ENCODE measurements at places on chromosomes 13 and 19.

GRCh38 chr13:25295228-25295627, 6.2 kb upstream of the NUP58 start:
- DNase-seq = no peak

DNA sequence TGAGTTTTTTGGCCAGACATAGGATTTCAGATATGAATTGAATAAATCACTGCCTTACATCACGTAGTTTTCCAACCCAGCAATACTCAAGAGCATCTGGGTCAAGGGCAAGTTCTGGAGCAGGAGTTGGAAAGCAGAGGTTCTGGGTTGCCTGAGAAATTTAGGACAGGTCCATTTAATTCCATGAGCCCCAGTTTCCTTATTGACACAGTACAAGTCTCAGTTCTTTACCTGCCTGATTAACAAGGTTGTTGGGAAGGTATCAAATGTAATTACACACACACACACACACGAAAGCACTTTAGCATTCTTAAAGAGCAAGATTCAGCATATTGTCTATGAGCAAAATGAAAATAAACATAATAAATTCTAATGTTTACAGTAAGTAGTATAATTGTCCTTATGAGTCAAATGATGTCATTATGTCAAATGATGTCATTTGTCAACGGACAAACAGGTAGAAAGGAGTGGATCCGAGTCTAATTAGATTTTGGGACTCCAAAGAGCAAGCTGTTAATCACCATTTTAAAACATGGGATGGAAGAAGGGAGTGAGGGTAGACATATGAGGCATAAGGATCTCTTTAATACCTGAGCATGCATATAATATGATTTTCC, 268.4 kb upstream of the ARGLU1 start:
- DNase-seq = no peak

GRCh38 chr13:106802917-106803316, 235.0 kb upstream of the ARGLU1 start:
- no peak for DNase-seq

- no peak for DNase-seq
Measured at GRCh38 chr13:77502104-77502720, 33.3 kb upstream of the SCEL start.

DNA sequence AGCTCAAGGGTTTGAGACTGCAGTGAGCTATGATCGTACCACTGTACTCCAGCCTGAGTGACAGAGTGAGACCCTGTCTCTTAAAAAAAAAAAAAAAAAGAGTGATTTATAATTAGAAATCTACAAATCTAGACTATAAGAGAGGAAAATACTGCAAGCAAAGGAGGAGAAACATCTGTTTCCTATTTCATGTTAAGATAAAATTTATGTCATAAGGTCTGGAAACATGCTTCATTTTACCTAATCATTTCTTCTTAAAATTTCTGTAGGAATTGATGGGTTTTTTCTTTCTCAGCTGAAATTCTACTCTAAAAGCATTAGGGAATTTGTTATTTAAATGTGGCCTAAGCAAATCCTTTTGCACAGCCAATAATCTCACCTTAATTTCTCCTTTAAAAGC, 53.2 kb downstream of the C13orf42 start:
- no peak for DNase-seq

- DNase-seq = no peak
Measured at GRCh38 chr13:20616059-20616797, 49.3 kb downstream of the IFT88 start.

DNA sequence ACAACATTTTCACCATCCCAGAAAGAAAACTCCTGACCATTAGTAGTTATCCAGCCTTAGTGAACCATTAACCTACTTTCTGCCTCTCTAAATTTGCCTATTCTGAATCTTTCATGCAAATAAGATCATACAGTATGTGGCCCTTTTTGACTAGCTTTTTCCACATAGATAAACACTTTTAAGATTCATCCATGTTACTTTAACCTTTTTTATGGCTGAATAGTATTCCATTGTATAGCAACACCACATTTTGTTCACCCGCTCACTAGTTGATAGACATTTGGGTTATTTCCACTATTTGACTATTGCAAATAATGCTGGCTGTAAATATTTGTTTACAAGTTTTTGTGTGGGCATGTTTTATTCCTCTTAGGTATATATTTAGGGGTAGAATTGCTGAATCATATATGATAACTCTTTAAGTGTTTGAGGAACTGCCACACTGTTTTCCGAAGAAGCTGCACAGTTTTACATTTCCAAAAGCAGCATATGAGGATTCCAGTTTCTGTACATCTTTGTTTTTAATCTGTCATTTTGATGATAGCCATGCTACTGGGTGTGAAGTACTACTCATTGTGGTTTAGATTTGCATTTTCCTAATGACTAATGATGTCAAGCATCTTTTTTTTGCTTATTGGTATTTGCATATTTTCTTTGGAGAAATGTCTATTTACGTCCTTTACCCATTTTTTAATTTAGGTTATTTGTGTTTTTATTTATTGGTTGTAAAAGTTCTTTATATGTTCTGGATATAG, 17.1 kb downstream of the COG6 start:
- DNase-seq = no peak

GRCh38 chr19:12884627-12884925, 2.4 kb downstream of the KLF1 start:
- no peak for DNase-seq

DNA sequence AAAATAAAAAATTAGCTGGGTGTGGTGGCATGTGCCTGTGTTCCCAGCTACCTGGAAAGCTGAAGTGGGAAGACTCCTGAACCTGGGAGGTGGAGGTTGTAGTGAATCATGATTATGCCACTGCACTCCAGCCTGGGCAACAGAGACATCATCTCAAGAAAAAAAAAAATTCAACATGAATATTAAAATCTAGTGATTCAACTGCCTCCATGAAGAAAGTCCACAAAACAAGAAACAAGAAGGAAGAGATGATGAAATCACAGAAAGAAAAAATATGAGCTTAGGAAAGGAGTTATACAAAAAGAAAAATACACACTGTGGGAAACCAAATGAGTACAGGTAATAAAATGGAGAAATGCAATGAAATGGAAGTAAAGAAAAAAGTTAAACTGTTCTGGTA, 99.6 kb upstream of the SIAH3 start:
- no peak for DNase-seq

DNA sequence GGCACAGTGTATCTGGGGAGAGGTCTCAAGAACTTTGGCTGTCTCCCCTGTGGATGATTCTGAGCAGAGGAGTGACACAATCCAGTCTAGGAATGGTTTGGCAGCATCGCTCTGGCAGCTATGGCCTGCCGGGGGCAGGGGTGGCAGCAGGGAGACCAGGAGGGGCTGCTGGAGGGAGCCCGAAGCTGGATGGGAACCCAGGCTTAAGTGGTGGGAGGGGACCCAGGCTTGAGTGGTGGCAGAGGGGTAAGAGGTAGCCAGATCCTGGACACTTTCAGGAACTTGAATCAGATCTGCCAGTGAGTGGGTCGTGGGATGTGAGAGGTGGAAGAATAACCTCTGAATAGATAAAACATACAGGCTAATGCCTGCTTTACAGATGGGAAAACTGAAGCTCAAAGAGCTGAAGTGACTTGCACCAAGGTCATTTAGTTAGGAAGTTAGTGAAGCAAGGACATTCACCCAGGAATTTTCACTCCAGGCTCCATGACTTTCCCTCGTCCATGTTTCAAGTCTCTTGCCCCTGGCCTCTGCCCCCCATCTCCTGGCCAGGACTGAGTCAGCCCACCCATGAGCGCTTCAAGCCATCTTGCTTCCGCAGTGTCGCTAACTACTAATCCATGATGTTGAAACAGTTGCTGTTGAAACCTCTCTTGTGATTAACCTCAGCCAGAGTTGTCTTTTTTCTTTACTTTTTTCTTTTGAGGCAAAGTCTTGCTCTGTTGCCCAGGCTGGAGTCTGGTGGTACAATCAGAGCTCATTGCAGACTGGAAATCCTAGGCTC, 29.9 kb upstream of the C1QTNF9 start:
- DNase-seq = no peak

DNA sequence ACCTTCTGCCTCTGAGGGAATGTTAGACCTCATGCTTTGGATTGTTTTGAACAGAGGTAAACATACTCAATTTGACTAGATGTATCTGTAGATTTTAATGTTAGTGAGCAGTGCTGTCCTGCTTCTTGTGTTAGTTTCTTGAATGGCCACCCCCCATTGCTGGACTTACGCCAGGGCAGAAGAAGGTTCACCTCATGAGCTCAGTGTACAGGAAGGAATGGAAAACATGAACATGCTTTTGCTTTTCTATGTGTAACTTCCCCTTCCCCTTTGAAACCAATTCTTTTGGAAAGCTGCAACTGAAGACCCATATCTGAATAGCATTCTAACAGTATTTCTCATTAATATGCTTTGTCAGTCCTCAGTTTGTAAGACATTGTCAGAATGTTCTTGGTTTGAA, 32.3 kb downstream of the WASF3 start:
- DNase-seq = no peak

DNA sequence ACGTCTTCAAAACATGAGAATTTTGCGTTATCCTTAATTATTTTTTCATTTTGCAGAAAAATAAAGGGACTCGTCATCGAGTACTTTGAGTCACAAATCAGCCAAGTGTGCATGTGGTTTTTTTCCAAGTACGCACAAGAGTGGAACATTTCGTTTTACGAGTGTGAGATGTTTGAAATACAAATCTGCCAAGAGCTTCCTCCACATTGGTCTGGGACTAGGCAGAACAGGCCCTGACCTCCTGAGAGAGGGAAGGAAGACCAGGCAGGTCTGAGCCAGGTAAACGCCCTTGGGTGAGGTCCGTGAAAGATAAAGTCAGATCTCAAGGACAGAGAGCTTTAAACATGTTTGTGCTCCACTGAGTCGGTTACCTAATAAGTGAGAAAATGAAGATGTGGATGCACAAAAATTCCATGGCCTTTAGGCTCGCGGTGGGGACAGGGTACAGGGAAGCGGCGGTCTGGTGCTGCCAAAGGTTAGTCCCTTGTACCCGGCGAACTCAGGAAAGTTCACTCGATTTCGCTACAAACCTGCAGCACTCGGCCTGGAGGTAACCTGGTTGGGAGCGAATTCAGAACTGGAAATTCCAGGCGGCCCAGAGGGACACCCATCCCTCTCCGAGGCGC, 473 bp upstream of the ITM2B start:
- DNase-seq = no peak

- no peak for DNase-seq
Measured at GRCh38 chr19:44745341-44745831, 3.1 kb upstream of the BCL3 start.

- no peak for DNase-seq
Measured at GRCh38 chr13:61148691-61149315, 266.8 kb downstream of the PCDH20 start.

DNA sequence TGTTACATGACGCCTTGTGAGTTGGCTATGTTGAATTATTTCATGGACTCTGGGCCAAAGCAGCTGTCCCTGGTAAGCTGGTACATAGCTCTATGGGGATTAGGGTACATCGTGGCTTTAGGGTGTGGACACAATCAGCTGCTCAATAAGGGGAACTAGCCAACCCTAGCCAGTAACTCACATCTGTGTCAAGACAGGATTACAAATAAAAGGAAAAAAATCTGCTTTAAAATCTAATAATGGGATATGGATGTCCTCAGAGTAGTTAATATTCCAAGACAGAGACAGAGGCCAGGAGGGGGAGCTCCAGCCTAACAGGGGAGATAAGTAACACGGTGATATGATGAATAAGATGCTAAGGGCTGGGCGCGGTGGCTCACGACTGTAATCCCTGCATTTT, 21.1 kb upstream of the ZNF766 start:
- peak; percentile 49 for DNase-seq

DNA sequence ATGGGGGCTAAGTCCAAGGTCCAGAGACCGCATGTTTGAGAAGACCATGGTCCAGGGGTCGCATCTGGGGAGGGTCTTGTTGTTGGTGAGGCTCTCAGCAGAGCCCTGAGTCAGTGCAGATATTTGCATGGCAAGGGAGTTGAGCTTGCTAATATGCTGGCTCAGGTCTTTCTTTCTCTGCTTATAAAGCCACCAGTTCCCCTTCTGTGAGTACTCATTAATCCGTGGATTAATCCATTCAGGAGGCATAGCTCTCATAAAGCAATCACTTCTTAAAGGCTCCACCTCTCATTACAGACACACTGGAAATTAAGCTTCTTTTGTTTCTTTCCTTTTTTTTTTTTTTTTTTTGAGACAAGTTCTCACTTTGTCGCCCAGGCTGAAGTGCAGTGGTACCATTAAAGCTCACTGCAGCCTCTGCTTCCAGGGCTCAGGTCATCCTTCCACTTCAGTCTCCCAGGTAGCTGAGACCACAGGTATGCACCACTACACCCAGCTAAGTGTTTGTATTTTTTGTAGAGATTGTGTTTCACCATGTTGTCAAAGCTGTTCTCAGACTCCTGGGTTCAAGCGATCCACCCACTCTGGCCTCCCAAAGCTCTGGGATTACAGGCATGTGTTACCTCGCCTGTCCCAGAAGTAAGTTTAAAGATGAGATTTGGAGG, 216.4 kb downstream of the SLITRK5 start:
- DNase-seq = no peak

All from stimulated activated naive CD4-positive, alpha-beta T cell treated with Interleukin-2 at 50 U/mL for 16 hours (primary cell).